ENCODE measurements at places on chromosomes 7 and 10.
A peak's percentile ranks its signal among the peaks of the same experiment; 100 is the strongest.

DNA sequence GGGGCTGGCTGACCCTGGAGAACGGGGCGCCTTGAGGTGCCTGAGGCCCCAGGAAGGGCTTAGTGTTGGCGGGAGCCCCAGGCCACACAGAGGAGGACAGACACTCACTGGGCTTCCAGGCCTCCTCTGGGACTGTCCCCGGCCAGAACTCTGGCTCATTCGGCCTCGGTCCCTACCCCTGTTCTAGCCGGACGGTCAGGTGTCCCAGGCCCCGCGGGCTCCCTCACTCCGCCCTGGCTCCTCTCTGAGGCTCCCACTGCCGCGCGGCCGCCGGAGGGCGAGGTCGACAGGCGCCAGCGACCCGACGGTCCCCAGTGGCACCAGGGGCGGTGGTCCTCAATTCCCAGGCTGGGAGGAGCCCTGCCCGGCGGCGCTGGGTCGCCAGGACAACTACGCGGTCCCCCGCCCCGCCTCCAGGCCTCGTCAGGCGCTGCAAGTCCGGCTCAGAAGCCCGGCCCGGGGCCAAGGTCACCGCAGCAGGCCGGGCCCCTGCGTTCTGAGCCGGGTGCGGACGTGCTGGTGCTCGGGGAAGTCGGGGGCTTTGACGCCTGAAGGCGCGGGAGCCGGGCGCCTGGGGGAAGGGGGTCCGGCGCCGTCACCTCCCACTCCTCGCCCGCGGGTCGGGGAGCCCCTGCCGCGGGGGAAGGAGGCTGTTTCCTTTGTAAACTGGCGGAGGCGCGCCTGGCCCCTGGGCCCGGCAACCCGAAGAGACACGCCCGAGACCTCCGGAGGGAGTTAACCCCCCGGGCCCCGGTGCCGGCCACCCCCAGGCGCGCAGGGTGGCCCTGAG is 1.1 kb upstream of the PWWP2B start:
- peak; percentile 91 for DNase-seq
- H3K4me1 ChIP-seq: peaks cover 49% of the 10 kb centered on the region
- peak overlapping the region; percentile 55 for H3K4me3 ChIP-seq
- no peaks in the 10 kb centered on the region for H3K27me3 ChIP-seq
- no peaks in the 10 kb centered on the region for H3K36me3 ChIP-seq

DNA sequence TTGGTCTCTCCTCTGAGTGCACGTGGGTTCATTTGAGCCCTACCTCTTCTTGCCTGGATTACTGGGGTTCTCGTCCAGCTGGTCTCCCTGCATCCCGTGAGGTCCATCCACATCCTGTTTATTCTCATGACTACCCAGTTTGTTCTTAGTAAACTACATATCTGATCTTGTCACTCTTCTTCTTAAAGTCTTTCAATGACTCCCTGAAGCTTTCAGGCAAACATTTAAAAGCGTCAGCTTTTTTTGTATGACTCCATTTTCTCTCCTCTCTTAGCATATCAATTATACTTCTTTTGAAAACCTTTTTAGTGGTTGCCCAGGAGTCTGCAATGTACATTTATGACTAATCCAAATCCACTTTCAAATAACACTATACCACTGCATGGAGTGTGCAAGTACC is 7.5 kb downstream of the SFXN2 start:
- DNase-seq: no peak
- no peak overlapping the region for H3K4me3 ChIP-seq
- no peaks in the 10 kb centered on the region for H3K4me1 ChIP-seq
- H3K36me3 ChIP-seq: peaks cover 1% of the 10 kb centered on the region
- no peak overlapping the region for H3K27ac ChIP-seq
- no peaks in the 10 kb centered on the region for H3K27me3 ChIP-seq

DNA sequence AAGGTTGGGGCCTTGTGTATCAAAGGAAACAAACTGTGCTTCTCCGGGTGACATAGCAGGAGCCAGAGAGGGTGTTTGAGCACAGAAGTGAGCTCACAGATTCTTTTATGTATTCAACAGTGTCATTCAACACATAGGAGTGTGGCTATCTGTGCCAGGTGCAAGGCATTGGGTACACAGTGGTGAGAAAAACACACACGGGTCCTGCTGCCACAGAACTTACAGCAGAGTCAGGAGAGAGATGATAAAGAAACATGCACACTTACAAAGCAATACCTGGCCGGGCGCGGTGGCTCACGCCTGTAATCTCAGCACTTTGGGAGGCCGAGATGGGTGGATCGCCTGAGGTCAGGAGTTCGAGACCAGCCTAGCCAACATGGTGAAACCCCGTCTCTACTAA is 16.3 kb upstream of the ECHDC3 start:
- no peak for DNase-seq
- no peaks in the 10 kb centered on the region for H3K4me1 ChIP-seq
- no peak overlapping the region for H3K27ac ChIP-seq
- H3K4me3 ChIP-seq: no peak overlapping the region
- no peaks in the 10 kb centered on the region for H3K27me3 ChIP-seq
- no peaks in the 10 kb centered on the region for H3K36me3 ChIP-seq

- no peak overlapping the region for H3K4me3 ChIP-seq
- no peaks in the 10 kb centered on the region for H3K27me3 ChIP-seq
- no peak overlapping the region for H3K27ac ChIP-seq
Observed at GRCh38 chr7:82740246-82740848, 296.8 kb upstream of the CACNA2D1 start.

GRCh38 chr10:133400624-133401424 is 6.9 kb downstream of the MTG1 start:
- H3K4me1 ChIP-seq: peaks cover under 1% of the 10 kb centered on the region
- no peak for DNase-seq
- peak overlapping the region; percentile 39 for H3K27ac ChIP-seq
- H3K36me3 ChIP-seq: peaks cover 83% of the 10 kb centered on the region
- H3K27me3 ChIP-seq: no peaks in the 10 kb centered on the region
- no peak overlapping the region for H3K4me3 ChIP-seq

GRCh38 chr7:114478384-114478783 is 63.8 kb downstream of the FOXP2 start:
- no peak overlapping the region for H3K4me3 ChIP-seq
- H3K36me3 ChIP-seq: no peaks in the 10 kb centered on the region
- H3K27me3 ChIP-seq: no peaks in the 10 kb centered on the region
- no peaks in the 10 kb centered on the region for H3K4me1 ChIP-seq
- no peak for DNase-seq

- H3K4me3 ChIP-seq: no peak overlapping the region
- no peaks in the 10 kb centered on the region for H3K27me3 ChIP-seq
- DNase-seq: no peak
- H3K4me1 ChIP-seq: no peaks in the 10 kb centered on the region
- H3K36me3 ChIP-seq: no peaks in the 10 kb centered on the region
Observed at GRCh38 chr10:33493497-33493896, 159.0 kb upstream of the NRP1 start.

GRCh38 chr10:12417331-12417730 is 68.0 kb downstream of the CAMK1D start:
- H3K4me1 ChIP-seq: peaks cover 14% of the 10 kb centered on the region
- H3K27me3 ChIP-seq: no peaks in the 10 kb centered on the region
- H3K36me3 ChIP-seq: no peaks in the 10 kb centered on the region
- no peak overlapping the region for H3K4me3 ChIP-seq
- no peak for DNase-seq

- no peaks in the 10 kb centered on the region for H3K27me3 ChIP-seq
- H3K4me1 ChIP-seq: peaks cover 5% of the 10 kb centered on the region
- no peak overlapping the region for H3K4me3 ChIP-seq
- no peak for DNase-seq
- H3K36me3 ChIP-seq: peaks cover 27% of the 10 kb centered on the region
Observed at GRCh38 chr7:50621973-50622490, 56.8 kb upstream of the DDC start.

- H3K27me3 ChIP-seq: no peaks in the 10 kb centered on the region
- H3K36me3 ChIP-seq: peaks cover 19% of the 10 kb centered on the region
- peak overlapping the region; percentile 87 for H3K4me3 ChIP-seq
- peaks cover 55% of the 10 kb centered on the region for H3K4me1 ChIP-seq
Observed at GRCh38 chr7:73520673-73521635, 1.1 kb downstream of the BAZ1B start.

DNA sequence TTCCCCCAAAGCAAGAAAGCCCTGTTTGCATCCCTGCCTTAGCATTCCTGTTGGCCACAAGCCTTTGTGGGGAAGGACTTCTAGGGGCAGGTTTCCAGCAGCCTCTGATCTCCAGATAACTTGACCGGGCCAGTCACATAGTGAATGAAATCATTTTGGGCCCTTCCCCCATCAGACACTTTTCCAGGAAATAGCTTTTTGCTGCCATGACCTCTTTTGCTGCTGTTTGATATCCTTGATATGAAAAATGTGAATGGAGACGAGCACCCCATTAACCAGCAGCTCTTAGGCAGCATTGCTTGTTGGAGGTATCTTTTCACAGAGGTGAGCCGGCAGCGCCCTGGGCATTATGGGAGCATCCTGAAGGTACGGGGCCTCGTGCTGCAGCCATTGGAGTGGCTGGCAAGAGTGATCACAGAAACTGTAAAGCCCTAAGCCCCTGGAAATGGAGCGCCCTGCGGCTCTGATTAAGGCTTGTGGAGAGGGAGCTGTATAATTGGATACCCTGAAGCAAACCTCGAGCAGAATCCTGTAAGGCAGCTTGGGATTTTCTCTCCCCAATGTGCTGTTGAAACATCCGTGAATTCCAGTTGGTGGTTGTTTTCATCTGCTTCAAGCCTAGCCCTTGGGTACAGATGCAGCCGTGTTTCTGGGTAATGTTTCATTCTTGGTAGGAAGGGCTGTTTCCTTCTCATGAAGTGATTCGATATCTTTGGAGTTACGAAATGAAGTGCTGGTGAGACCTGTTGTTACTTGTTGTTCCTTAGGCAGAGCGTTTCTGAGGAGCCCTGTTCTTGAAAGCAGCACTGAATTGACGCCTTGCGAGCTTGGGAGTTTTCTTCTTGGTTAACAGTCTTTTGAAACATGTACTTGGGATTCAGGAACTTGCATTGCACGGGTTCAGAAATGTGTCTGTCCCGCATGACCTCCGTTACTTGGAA is 179.0 kb downstream of the PTEN start:
- no peaks in the 10 kb centered on the region for H3K27me3 ChIP-seq
- H3K27ac ChIP-seq: peak overlapping the region; percentile 81
- H3K4me3 ChIP-seq: peak overlapping the region; percentile 27

DNA sequence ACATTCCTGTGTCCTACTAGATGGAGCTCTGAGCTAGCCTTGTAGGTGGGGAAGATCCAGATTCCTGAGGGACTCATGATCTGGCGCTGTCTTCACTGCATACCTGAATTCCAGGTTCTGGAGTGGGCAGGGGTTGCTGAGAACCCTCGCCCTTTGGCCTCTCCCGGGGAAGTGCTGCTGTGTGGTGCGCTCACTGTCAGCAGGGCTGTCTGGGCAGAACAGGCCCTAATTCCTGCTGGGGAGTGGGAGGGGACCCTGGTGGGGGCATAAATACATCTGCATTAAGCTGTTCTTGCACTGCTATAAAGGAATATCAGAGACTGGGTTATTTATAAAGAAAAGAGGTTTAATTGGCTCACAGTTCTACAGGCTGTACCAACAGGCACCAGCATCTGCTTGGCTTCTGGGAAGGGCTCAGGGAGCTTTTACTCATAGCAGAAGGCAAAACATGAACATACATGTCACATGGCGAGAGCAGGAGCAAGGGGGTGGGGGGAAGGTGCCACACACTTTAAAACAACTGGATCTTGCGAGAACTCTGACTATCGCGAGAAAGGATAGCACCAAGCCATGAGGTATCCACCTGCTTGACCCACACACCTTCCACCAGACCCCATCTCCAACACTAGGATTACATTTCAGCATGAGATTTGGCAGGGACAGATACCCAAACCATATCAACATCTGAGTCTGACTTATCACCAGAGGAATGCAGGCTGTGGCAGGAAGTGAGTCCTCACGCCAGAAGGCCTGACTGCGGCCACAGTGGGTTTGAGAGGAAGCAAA is 115.0 kb downstream of the ADCY1 start:
- H3K36me3 ChIP-seq: no peaks in the 10 kb centered on the region
- H3K27me3 ChIP-seq: no peaks in the 10 kb centered on the region
- no peak for DNase-seq
- H3K27ac ChIP-seq: no peak overlapping the region

DNA sequence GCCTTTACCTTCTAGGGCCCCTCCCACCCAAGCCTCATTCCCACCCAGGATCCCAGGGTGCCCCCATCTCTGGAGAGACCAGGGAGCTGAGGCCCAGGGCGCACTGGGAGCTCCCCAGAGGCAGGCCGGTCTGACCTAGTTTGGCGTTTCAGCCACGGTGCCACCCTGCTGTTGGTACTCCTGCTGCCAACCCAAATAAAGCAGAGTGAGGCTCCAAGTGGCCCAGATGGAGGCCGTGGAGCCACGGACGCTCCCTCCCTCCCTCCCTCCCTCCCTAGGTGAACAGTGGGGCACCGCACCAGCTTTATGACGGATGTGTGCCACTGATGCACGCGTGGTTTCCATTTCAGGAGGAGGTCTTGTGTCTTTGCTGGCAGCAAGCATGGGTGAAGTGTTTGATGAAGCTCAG is 1.8 kb downstream of the INPP5A start:
- peak overlapping the region; percentile 80 for H3K27ac ChIP-seq
- no peaks in the 10 kb centered on the region for H3K27me3 ChIP-seq
- H3K36me3 ChIP-seq: no peaks in the 10 kb centered on the region
- DNase-seq: peak; percentile 68
- peaks cover 66% of the 10 kb centered on the region for H3K4me1 ChIP-seq

DNA sequence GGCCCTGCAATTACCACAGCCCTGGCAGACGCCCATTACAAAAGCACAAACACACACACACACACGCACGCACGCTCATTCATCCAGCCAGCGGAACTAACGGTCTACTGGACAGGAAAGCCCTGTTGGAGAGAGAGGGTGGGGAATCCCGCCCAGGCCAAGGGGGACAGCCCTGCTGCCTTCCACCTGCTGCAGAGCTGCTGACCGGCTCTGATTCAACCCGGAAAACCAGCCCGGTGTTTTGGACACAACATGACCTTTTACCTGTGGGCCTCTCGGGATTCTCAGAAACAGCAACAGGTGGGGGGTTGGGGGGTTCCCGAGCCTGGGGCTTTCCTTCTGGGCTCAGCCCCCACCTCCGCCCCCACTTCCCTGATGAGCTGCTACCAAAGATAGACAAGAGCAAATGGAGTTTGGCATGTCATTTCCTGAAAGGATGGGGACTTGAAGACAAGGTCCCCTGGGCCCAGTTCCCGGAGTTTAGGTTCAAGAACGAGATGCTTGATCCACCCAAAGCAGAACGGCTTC is 18.5 kb upstream of the SERPINE1 start:
- H3K4me1 ChIP-seq: peaks cover 42% of the 10 kb centered on the region
- DNase-seq: peak; percentile 67
- no peaks in the 10 kb centered on the region for H3K36me3 ChIP-seq
- H3K4me3 ChIP-seq: no peak overlapping the region
- peak overlapping the region; percentile 56 for H3K27ac ChIP-seq

- H3K27me3 ChIP-seq: no peaks in the 10 kb centered on the region
- H3K36me3 ChIP-seq: no peaks in the 10 kb centered on the region
- no peak for DNase-seq
- no peak overlapping the region for H3K4me3 ChIP-seq
- no peak overlapping the region for H3K27ac ChIP-seq
Observed at GRCh38 chr10:97701438-97702069, 12.0 kb upstream of the MARVELD1 start.

Data from lower lobe of right lung (tissue), 2 donors.